Thymus (tissue), 14 donors: ENCODE measurements at places on chromosomes 7 and 10. TPM values are rescaled to one million over a fixed set of nuclear protein-coding genes. Genes with fewer than 3 reads are reported as not detected.

The INMT gene
- total RNA-seq = 0.94 TPM

- H3K27me3 ChIP-seq = no peaks in the 10 kb centered on the region
- no peak overlapping the region for H3K4me3 ChIP-seq
- no peaks in the 10 kb centered on the region for H3K4me1 ChIP-seq
- H3K27ac ChIP-seq = no peak overlapping the region
- DNase-seq = peak; percentile 33
- peaks cover 92% of the 10 kb centered on the region for H3K36me3 ChIP-seq
Observed at GRCh38 chr7:73451780-73452398, 18.3 kb downstream of the FZD9 start.

- no peaks in the 10 kb centered on the region for H3K4me1 ChIP-seq
- H3K36me3 ChIP-seq = no peaks in the 10 kb centered on the region
- no peak overlapping the region for H3K27ac ChIP-seq
- no peaks in the 10 kb centered on the region for H3K27me3 ChIP-seq
Observed at GRCh38 chr7:127034186-127034806, 218.4 kb downstream of the GRM8 start.

The ASZ1 gene
- not detected for total RNA-seq

GRCh38 chr10:103718247-103718620 lies 137.1 kb downstream of the SH3PXD2A start:
- no peak for DNase-seq
- no peak overlapping the region for H3K27ac ChIP-seq
- no peaks in the 10 kb centered on the region for H3K27me3 ChIP-seq

GRCh38 chr7:91565499-91566401 lies 301.5 kb downstream of the FZD1 start:
- no peak for DNase-seq
- no peak overlapping the region for H3K27ac ChIP-seq
- H3K4me3 ChIP-seq = no peak overlapping the region
- H3K27me3 ChIP-seq = no peaks in the 10 kb centered on the region
- no peaks in the 10 kb centered on the region for H3K36me3 ChIP-seq
- no peaks in the 10 kb centered on the region for H3K4me1 ChIP-seq

DNA sequence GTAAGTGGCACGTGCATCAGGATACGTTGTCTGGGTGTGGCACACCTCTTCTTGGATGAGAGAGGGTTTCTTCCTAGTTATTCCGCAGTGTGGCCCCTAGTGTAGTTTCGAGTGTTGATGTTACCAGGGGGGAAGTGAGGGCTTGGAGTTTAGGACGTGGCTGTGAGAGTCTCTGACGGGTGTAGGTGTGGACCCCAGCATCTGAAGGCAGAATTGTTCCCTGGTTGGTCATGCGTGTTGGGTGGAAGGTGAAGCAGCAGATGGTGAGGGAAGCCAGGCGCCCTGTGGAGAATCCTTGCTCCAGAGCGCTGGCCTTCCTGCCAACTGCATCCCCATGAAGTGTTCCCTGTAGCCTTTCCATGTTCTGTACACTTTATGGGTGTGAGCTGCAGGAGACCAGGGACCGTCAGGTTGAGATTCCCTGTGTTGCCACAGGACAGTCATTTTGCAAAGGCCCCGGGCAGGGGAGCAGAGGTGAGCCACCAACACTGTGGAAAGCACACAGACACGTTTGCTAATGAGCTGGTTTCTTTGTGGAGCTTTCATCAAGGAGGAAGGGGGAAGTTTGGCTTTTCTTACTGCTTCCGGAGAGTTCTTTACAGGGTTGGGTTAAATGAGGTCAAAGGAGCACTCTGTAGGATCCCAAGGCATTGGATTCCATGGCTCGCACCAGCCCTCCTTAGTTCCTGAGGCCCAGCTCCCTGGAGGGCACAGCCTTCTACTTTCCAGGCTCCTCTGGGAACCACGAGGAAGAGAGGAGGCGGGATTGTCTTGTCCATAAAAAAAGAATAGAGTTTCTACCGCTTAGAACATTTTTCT lies 32.0 kb downstream of the TSPAN14 start:
- DNase-seq = no peak
- H3K27ac ChIP-seq = peak overlapping the region; percentile 64
- no peak overlapping the region for H3K4me3 ChIP-seq
- H3K27me3 ChIP-seq = no peaks in the 10 kb centered on the region

The RBM48 gene
- 9.7 TPM for total RNA-seq

DNA sequence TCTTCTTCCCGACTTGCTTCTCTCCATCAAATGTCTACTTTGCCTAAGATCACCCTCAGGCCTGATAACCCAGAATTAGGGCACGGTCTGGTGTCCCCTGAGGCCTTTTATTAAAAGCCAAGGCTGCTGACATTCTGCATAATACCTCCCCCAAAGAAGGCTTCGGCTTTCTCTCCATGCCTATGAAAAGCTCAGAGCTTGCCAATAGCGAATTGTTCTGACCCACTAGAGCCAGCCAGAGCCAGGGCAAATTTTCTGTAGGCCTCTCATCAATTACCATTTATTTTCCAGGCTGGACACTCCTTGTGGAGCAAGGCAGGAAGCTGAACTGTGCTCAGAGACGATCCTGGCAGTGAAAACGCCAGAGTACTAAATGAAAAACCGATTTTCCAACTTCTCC lies 64.3 kb upstream of the ADRB1 start:
- peaks cover 20% of the 10 kb centered on the region for H3K4me1 ChIP-seq
- DNase-seq = no peak
- no peak overlapping the region for H3K27ac ChIP-seq
- H3K27me3 ChIP-seq = peaks cover 1% of the 10 kb centered on the region
- H3K4me3 ChIP-seq = no peak overlapping the region

The PAX2 gene
- total RNA-seq = 0.09 TPM

DNA sequence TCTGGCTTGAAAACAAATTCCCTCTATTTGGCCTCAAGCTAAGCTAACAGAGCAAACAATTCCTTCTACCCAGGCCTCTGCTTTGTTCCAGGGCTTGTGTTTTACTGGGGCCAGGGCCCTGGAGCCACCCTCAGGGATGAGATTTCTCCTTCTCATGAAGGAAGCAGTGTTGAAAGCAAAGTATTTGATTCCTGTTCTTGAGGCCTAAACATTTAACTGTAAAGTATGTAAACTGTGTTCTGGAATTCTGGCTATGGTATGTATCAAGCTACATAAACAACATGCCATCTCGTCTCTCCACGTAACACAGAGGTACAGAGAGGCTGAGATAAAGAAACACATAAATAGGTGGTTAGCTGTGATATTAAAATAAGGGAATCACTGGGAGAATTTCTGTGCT lies 81.8 kb downstream of the HERPUD2 start:
- no peaks in the 10 kb centered on the region for H3K36me3 ChIP-seq
- no peak overlapping the region for H3K27ac ChIP-seq
- no peak for DNase-seq
- no peaks in the 10 kb centered on the region for H3K4me1 ChIP-seq
- no peaks in the 10 kb centered on the region for H3K27me3 ChIP-seq

The MOGAT3 gene
- total RNA-seq = not detected

GRCh38 chr7:78850093-78850740 lies 603.2 kb downstream of the MAGI2 start:
- DNase-seq = no peak
- no peak overlapping the region for H3K27ac ChIP-seq
- H3K36me3 ChIP-seq = no peaks in the 10 kb centered on the region

DNA sequence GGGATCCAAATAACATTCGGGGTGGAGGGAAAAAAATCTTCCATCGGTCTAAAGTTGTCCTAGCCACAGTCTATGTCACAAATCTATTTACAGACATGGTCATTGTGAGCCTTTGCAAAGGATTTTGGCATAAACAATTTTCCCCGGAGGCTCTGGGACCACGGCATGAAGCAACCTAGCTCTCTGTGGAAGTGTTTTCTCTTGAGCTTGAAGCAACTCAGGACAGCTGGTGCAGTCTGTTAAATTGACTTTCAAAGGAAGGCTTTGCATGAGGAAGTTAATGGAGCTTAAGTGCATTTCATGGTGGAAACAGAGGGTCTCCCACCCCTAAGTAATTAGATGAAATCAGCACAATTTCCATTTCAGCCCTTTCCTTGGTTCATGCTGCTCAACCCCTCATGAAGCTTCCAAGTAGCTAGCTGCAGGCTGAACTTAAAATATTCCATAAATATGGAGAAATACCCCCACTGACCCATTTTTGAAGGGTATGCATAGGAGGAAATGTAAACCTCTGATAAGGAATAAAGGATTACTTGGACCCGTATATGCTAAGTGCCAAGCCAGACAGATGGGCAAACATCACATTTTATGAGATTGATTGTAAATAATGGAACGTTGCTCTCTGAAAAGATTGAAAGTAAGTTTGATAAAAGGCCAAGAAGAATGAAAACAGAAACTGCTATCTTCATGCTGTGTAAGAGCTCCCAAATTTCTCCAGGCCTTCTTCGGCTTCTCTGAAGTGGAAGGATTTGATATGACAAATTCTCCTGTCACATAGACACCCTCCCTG lies 39.9 kb downstream of the CCDC3 start:
- no peak overlapping the region for H3K4me3 ChIP-seq
- no peak overlapping the region for H3K27ac ChIP-seq
- H3K4me1 ChIP-seq = no peaks in the 10 kb centered on the region
- no peaks in the 10 kb centered on the region for H3K27me3 ChIP-seq
- no peaks in the 10 kb centered on the region for H3K36me3 ChIP-seq

The PNLIPRP1 gene
- total RNA-seq = not detected

GRCh38 chr10:77590344-77591237 lies 47.0 kb downstream of the KCNMA1 start:
- H3K4me3 ChIP-seq = no peak overlapping the region
- H3K4me1 ChIP-seq = peaks cover 2% of the 10 kb centered on the region
- H3K36me3 ChIP-seq = no peaks in the 10 kb centered on the region
- no peak for DNase-seq
- H3K27me3 ChIP-seq = no peaks in the 10 kb centered on the region

- no peak for DNase-seq
- H3K4me1 ChIP-seq = no peaks in the 10 kb centered on the region
- no peaks in the 10 kb centered on the region for H3K27me3 ChIP-seq
- no peak overlapping the region for H3K4me3 ChIP-seq
- peaks cover 23% of the 10 kb centered on the region for H3K36me3 ChIP-seq
Observed at GRCh38 chr7:25122373-25122772, 2.7 kb downstream of the CYCS start.
